ENCODE measurements at places on chromosomes 12 and 14.
A peak's percentile ranks its signal among the peaks of the same experiment; 100 is the strongest.

DNA sequence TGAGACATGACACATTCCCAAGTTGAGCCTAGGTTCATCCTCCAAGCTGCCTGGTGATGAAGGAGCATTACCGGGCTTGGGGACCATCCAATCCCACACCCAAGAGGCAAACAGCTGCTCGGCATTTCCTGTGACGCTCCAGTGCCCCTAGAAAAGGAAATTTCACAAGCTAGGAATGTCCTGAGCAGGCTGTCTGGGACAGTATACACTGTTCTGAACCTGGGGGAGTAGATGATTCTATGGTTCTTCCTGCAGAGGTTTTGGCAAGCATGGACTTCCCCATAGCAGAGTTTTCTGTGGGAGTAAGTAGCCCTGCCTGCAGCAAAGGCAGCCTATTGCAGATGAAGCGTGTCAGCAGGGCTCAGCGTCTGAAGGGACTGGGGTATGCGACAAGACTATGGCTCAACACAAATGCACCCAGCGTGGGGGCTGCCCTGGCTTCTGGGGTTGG lies 47.4 kb upstream of the SRSF5 start:
- DNase-seq: no peak

GRCh38 chr12:42893803-42894202 lies 304.3 kb upstream of the PRICKLE1 start:
- no peak for DNase-seq

- DNase-seq: no peak
Measured at GRCh38 chr14:86997271-86997670, 995.7 kb downstream of the GALC start.

DNA sequence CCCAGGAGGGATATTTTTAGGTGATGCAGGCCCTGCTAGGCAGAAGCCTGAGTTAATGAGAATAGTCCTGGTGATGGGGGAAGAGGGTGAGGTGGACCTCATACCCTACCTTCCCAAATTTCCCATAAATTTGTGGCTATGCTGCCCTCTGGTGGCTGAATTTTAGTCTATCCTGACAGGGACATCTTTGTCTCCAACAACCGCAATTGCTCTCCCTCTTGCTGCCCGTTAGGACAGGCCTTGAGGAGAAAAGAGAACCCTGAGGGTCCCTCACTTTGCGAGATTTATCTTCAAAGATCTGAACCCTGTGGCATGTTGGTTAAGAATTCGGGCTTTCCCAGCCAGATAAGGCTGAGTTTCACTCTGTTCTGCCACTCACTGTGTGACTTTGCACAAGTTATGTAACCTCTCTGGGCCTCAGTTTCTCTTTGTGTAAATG lies 9.8 kb upstream of the ZNF385A start:
- peak; percentile 79 for DNase-seq

DNA sequence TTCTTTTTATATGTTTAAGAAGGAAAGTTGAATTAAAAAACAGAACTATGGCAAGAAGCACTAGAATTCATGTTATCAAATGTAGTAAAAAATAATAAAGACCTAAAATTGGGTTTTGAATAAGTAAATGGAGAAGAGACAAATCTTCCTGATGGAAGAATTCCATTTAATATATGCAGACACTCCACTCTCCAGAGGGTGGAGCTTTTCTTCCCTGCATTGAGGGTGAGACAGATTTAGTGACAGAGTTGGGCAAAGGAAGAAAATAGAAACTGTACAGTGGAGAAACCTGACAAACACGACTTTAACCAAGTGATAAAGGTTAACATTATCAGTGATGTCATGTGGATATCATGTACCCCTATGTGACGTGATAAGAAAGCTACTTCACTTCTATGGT lies 217.6 kb downstream of the PRKD1 start:
- DNase-seq: no peak

GRCh38 chr12:79591988-79592387 lies 98.8 kb downstream of the PAWR start:
- no peak for DNase-seq

DNA sequence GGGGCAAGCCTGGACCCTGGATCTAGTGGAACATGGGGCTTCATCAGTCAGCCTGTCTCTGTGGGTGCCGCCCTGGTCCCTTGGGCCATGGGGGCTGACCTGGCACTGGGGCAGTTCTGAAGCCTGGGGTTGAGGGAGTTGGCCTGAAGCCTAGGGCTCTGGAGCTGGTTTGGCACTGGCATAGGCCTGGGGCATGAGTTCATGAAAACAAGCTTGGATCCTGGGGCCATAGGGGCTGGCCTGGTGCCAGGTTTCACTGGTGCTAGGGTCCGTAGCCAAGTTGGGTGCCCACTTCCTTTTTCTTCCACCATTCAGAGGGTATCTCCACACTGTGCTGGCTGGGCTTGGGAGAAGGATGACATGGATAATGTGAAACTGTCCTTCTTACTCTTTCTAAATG lies 26.6 kb upstream of the ANO4 start:
- DNase-seq: peak; percentile 3

DNA sequence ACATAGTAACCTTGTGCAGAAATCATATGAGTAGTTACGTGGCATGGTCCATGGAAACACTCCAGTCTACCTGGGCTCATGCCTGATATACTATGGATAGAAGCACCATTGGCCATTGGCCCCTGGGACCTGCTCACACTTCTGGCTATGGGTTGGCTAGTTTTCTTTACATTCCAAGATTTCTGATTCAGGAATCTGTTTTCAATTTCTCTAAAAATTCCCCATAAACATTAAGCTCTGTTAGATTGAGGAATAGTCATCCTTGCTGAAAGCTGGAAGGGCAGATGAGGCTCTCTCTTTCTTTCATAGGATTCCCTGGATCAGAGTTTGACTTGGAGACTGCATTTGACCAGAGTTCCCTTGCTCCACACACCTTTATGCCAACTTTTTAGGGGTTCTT lies 37.3 kb upstream of the RAP1B start:
- no peak for DNase-seq

DNA sequence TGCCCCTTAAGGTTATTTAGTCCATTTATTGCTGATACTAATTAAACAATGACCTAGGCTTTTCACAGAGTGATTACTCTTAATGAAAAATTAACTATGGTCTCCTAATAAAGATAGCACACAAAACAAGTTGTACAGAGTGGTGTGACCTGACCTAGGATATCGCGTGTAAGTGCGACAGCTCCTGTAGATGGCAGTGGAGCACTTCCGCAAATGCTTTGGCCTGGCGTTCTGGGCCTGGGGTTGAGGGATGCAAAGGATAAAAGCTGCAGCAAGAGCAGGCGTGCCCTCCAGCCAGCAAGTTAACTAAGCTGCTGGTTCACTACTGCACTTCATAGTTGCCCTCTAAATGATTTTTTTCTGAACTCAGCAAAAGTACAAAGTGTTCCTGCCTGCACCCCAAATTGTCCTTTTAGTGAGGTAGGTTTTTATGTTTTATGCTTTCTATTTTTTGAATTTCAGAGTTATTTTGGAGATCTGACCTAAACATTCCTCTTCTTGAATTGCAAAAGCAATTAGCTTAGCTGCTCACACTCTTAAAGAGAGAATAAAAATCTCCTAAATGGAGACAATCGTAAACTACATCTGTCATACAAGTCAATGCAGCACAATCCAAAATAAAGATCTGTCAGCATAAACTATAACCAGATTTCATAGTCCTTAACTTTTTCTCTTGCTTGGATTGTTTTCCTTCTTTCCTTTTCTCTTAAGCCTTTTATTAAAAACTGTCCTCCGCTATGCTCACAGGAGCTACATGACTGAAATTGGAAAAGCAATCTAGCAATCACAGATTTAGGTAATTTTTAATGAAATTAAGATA lies 379.6 kb downstream of the LRIG3 start:
- DNase-seq: peak; percentile 73

DNA sequence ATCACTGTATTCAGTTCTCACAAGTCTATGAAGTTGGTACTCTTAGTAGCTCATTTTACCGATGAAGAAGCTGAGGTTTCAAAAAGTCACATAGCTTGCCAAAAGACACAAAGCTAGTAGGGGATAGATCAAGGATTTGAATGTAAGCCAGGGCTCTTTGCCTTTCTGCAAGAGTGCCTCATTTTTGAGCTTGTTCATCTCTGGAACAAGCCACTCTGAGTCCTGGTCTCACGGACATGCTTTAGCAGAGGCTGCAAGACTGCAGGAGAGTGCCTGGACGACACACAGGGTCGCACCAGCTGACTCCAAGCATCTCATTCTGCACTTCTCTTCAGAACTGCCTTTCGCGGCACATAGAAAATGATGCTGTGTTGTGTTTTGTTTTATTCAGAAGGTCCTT lies 3.7 kb downstream of the NUAK1 start:
- no peak for DNase-seq

DNA sequence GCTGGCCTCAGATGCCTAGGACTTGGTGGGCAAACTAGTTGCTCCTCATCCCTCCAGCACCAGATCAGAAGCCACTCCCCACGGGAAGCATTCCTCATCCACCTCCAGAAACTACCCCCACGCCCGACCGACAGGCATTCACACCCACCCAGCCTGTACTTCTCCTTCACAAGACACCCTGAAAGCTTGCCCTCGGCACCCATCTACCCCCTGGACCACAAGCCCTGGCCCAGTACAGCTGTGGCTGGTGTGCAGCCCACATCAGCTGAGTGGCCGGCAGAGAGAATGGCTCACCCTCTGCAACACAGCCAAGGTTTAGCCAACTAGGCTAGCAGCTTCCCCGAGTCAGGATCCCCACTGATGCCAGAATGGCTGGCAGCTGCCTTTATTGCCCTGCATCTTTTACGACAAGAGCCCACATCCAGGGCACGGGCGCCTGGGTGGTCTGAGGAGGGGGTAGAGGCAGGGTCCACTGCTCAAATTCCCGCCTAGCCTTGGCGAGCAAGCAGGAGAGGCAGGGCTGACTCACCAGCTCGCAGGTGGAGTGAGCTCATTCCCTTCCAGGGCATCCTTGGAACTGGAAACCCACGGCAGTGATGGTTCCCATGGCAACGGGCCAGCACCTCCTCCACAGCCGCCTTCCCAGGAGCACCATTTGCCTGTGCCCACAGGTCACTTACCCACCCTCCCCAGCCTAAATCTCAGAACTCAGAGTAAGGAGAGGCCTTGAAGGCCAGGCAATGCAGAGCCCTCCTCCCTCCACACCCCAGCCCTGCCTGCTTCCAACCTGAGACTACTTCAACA lies 17.1 kb downstream of the ACTN1 start:
- DNase-seq: no peak

- DNase-seq: no peak
Measured at GRCh38 chr12:72297666-72298065, 25.5 kb downstream of the TRHDE start.

- no peak for DNase-seq
Measured at GRCh38 chr12:82671673-82672195, 15.0 kb upstream of the TMTC2 start.

DNA sequence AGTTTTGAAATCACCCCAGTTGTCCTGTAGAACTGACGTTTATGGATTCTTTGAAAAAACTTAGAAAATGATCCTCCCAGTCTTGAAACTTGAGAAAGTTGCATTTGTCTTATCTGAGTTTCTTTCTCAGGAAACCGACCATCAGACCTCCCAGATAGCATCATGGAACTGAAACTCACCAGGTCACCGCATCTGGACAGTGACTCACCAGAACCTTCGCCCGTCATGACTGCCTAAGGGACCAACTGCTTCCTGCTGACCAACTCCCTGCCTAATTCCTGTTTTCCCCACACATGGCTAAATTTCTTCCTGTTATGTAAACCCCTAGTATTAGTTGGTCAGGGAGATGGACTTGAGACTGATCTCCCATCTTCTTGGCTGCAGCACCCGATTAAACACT lies 175.7 kb downstream of the RIMBP2 start:
- no peak for DNase-seq

DNA sequence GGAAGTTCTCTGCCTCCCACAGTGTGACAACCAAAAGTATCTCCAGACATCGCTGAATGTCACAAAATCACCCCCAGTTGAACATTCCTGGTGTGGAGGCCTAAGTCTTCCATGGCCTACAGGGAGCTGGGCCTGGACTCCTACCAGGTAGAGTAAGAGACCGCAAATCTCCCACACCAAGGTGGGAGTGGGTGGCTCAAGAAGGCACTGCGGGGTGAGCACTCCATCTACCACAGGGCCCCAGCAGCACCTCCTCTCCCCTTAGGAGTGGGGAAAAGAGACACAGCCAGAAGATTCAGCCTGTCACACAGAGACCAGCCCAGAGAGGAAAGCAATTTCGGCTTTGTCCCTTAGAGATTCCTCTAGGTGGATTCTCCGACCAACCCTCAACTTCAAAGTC lies 25.5 kb downstream of the LRTM2 start:
- no peak for DNase-seq

DNA sequence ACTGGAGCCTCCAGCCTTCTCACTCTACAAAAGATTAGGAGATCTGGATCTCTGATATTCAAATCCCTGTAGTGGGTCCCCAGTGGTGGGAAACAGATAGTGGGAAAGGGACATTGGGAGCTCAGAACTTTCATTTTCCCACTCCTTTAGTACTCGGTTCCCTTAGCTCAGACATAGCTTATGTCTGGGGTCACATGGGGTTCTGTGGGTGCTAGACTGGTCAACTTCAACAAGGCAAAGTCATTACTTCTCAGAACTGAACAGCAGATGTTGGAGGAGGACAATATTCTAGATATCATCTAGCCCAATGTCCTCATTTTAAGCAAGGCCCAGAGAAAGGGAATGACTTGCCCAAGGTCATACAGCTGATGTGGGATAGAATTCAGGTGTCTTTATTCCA lies 19.5 kb upstream of the ITGA5 start:
- DNase-seq: no peak

GRCh38 chr14:34372786-34373185 lies 89.3 kb downstream of the SPTSSA start:
- no peak for DNase-seq

Measured in RPMI8226 (cell line).